Motor neuron (in vitro differentiated cells): ENCODE measurements at places on chromosomes 13 and 19.

- no peak for ATAC-seq
Measured at GRCh38 chr13:92806215-92806614, 420.4 kb upstream of the GPC6 start.

- no peak for ATAC-seq
Measured at GRCh38 chr19:2699413-2700140, 2.9 kb downstream of the GNG7 start.

GRCh38 chr13:34155931-34156607 lies 338.1 kb downstream of the RFC3 start:
- peak; percentile 15 for ATAC-seq

GRCh38 chr13:32233062-32233461 lies 82.1 kb downstream of the ZAR1L start:
- peak; percentile 60 for ATAC-seq

GRCh38 chr13:26425443-26426358 lies 131.8 kb upstream of the WASF3 start:
- peak; percentile 26 for ATAC-seq

- peak; percentile 10 for ATAC-seq
Measured at GRCh38 chr19:39845584-39845932, 621 bp downstream of the FBL start.

DNA sequence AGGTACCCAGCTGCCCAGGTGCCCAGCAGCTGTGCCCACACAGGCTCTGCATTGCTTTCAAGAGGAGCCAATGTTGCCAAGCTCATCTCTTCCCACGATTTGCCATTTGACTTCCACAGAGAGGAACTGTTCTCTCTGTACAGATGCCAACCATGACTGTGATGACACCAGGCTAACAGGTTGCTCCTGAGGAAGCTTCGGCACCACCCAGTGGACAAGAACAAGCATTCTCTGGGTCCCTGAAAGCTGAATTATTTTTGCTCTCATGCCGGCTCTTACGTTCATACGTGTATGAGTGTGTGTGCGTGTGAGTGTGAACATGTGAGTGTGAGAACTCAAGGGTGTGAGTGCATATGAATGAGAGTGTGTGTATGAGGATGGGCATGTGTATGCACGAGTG lies 535.2 kb downstream of the LIG4 start:
- no peak for ATAC-seq

- no peak for ATAC-seq
Measured at GRCh38 chr13:75927183-75927669, 291.1 kb downstream of the LMO7 start.

GRCh38 chr13:76677043-76677442 lies 209.2 kb downstream of the KCTD12 start:
- ATAC-seq: no peak

DNA sequence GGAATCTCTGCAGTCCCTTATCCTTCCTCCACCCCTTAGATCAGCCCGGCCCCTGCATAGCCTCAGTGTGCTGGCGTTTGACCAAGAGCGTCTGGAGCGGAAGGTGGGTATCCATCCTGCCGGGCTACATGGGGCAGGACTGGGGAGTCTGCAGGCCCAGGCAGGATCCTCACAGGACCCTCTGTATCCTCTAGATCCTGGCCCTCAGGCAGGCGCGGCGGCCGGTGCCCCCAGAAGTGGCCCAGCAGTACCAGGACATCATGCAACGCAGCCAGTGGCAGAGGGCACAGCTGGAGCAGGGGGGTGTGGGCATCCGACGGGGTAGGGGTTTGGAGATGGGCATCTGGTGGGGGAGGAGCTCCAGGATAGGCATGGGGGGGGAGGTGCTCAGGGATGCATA lies 8.9 kb downstream of the PODNL1 start:
- no peak for ATAC-seq

DNA sequence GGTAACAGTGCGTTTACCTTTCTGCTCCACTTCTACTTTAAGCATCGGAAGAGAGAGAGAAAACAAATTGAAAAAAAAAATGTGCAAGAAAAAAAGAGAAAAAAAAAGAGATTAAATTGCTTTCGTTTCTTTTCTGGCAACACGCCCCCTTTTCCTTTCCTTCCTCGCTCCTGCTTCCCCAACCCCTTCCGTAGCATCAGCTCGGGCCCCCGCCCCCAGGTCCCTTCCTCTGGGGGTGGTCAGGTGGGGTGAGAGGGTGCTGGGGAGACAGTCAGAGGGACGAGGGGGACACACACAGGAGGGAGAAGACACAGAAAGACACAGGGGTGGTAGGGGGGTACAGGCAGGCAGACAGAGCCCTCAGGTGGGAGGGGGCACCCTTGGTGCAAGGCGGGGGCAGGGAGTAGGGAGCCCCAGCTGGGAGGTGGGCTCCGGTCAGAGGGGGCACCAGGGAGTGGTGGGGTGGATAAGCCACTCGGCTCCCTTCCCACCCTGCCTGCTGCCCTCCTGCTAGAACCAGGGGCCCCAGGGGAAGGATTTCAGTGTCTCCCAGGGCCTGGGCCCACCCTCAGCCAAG lies 30.7 kb upstream of the ASF1B start:
- ATAC-seq: no peak

- no peak for ATAC-seq
Measured at GRCh38 chr13:64480672-64481071, 2749.5 kb downstream of the PCDH9 start.

- ATAC-seq: no peak
Measured at GRCh38 chr19:46776927-46777911, 11.2 kb downstream of the SLC1A5 start.

DNA sequence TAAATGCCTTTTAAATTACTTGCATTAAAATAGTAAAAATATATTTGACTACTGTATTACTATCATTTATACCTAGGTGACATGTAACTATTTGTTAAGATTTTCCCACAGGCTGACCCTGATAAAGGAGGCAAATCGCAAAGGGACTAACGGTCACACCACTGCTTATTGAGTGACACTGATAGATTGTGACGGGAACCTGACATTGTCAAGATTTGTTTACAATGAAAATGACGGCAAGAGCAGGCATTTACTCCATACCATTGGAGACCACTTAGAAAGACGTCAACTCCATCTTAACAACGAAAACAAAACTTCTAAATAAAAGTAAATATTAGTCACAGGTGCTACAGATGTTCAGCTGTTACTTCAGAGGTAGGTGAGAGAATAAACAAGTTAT lies 289.0 kb downstream of the DACH1 start:
- ATAC-seq: no peak

- ATAC-seq: peak; percentile 73
Measured at GRCh38 chr19:31332096-31332495, 17.1 kb downstream of the TSHZ3 start.

- peak; percentile 93 for ATAC-seq
Measured at GRCh38 chr13:51764184-51765141, 39.5 kb downstream of the DHRS12 start.

DNA sequence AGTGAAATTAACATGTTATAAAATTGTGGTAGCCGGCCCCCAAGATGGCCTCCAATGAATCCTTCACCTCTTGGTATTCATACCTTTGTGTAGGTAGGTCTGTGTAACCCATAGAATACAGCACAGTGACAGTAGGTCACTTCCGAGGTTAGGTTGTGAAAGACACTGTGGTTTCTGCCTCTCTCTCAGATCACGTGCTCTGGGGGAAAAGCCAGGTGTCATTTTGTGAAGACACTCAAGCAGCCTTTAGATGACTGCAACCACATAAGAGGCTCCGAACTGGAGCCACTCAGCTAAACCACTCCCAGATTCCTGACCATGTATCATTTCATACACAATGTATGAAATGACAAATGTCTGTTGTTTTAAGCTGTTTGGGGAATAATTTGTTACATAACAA lies 9.8 kb upstream of the USPL1 start:
- ATAC-seq: no peak

GRCh38 chr13:44211286-44211685 lies 162.3 kb upstream of the SERP2 start:
- ATAC-seq: no peak

- no peak for ATAC-seq
Measured at GRCh38 chr19:48858984-48859710, 9.3 kb downstream of the PLEKHA4 start.

DNA sequence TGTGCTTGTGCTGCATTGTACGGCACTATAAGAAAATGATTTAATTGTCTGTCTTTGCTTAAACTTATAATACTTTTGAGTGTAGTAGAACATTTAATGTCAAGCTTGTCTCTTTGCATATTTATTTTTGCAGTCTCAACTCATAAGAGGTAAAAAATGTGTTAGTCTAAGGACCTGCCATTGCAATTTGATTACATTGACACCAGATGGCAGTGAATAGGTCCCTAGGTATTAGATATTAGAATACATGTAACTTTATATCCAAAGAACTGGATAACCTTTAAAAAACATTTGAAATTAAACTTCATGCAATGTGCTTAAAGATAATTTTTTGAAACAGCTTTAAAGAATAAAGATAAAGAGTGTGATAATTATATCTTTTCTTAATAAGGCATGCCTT lies 1421.3 kb downstream of the OLFM4 start:
- no peak for ATAC-seq

GRCh38 chr19:10189616-10190015 lies 5.1 kb downstream of the DNMT1 start:
- no peak for ATAC-seq

DNA sequence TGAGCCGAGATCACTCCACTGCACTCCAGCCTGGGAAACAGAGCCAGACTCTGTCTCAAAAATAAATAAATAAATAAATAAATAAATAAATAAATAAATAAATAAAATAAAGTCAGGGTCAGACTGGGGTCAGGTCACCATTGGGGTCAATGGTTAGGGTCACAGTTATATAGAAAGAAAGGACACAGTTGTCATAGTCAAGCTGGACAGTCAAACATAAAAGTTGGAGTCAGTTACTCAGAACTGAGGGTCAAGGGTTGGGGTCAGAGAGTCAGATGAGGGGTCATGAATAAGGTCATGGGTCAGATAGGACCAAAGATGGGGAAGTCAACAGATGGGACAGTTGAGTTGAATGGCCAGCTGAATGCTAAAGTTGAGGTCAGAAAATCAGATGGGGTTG lies 16.7 kb upstream of the EPOR start:
- no peak for ATAC-seq

- ATAC-seq: peak; percentile 87
Measured at GRCh38 chr13:44155422-44156293, 218.0 kb upstream of the SERP2 start.

GRCh38 chr19:7250951-7251350 lies 43.3 kb downstream of the INSR start:
- no peak for ATAC-seq

- ATAC-seq: no peak
Measured at GRCh38 chr13:110228936-110229904, 77.7 kb downstream of the COL4A1 start.

DNA sequence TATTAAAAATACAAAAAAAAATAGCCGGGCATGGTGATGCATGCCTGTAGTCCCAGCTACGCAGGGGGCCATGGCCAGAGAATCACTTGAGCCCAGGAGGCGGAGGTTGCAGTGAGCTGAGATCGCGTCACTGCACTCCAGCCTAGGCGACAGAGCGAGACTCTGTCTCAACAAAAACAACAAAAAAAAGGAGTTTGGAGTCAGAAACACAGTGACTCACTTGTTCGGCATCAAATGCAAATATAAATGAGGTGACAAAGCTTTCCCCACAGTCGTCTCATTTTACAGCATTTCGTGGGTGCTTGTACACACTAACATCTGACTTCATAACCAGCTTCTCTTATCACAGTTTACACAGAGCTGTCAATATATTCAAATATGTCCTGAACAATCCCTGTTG lies 11.0 kb downstream of the ZNF665 start:
- no peak for ATAC-seq

- no peak for ATAC-seq
Measured at GRCh38 chr19:19160461-19161035, 9.5 kb downstream of the MEF2B start.

DNA sequence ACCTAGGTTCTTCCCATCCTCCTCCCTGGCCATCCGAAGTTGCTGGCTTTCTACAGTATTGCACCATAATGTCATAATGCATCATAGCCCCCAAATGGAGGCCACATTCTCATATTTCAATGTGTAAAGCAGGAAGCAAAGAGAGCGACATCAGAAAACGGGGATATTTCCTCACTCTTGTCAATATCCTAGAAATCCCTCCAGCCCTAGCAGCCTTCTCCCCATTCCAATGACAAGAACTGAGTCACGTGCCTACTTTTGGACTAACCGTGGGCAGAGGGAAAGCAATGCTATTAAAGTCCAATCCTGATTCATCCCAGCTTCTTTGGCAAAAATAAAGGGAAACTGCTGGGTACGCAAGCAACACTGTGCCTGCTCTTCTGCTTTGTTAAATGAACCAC lies 4.3 kb upstream of the RAP2A start:
- no peak for ATAC-seq

GRCh38 chr19:39765091-39766076 lies 13.3 kb upstream of the LEUTX start:
- no peak for ATAC-seq

GRCh38 chr19:48726556-48726955 lies 7.0 kb upstream of the MAMSTR start:
- ATAC-seq: peak; percentile 42

DNA sequence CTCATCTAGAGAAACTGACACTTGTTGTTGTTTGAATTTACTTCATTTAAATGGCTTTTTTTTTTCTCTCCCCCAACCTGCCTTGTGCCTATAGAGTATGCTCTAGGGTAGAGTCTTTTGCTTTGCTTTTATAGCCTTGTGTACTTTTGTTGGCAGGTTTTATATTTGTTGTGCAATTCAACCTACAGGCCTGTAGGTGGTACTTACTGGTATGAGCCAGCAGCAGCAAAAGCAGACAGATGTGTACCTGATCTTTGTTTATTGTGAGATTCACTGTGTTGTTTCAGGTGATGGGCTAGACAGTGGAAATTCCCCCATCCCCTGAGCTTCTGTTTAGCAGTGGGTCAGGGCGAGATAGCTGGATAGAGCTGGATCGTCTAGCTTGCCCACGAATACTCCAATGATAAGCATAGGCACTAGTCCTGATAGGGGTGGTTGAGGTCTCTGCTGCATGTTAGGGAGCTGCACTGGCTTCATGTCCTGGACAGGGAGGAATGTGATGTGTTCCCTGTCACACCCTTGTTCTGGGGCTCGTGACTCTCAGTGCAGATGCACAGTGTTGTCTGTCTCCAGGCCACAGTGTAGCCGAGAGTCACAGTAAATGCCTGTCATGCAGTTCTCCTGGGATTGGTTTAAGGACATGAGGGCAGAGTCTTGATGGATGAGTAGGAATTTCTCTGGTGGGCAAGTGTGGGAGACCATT lies 21.3 kb downstream of the DNAJC3 start:
- no peak for ATAC-seq

DNA sequence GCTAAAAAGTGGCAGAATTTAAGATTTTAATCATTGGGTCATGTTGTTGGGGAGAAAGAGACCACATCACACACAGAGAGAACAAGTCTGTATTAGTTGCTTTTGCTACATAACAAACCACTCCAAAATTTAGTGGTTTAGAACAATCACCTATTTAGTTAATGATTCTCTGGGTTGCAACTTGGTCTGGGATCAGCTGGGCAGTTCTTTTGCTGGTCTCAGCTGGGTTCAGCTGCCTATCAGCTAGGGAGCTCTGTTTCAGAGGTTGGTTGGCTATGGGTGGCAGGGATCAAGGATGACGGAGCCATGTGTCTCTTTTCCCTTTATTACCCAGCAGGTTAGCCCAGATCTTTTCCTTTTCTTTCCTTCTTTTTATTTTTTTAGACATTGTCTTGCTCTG lies 8.9 kb downstream of the PINLYP start:
- ATAC-seq: no peak
